ENCODE measurements at places on chromosomes 4 and X.

DNA sequence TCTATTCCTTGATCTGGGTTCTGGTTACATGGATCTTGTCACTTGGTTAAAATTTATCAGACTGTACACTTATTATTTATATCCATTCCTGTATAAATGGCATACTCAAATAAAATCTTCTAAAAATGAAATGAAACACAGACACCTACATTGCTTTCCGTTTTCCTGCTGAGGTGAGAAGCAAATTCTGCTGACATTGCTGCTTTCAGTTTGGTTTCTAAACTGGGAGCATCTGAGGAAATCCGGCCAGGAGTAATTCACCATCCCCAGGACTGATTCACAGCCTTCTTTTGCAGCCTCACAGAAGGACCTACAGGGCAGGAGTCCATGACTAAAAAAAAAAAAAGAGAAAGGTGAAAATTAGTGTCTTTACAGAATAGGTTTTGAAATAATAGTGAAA lies 93.6 kb downstream of the CORIN start:
- no peak for DNase-seq

DNA sequence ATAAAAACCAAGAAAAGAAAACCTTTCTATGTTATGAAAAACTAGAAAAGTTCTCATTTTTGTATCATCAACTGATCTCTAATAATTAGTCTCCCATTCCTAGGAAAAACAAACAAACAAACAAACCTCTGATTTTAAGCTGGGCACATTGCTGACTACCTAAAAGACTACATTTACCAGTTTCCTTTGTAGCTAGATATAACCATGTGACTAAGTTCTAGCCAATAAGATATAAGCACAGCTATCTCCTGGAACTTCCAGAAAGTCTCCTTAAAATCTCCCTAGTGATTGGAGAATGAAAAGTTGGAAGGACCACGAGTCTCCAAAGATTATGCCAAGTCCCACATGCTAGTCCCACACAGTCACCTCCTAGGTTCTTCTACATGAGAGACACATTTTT lies 108.9 kb downstream of the NR3C2 start:
- no peak for DNase-seq

GRCh38 chr4:8494218-8494617 lies 53.6 kb downstream of the TRMT44 start:
- no peak for DNase-seq

DNA sequence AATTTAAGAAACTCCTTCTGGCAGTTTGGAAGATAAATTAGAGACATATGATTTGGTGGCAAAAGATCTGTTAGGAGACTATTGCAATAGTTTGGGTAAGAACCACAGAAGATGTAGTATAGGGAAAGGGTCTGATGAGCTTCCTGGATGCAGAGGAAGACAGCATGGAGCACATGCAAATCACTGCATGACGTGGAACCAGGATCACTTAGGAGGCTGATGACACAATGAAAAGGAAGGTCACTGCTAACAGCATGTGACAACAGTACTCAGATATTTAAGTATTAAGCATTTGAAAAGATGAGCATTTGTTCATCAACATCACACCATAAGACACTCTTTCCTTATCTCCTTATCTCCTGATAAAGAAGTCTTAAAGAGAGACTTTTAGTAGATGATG lies 167.8 kb upstream of the LDB2 start:
- no peak for DNase-seq

GRCh38 chr4:53010318-53010717 lies 148.2 kb downstream of the RASL11B start:
- DNase-seq, result no peak

DNA sequence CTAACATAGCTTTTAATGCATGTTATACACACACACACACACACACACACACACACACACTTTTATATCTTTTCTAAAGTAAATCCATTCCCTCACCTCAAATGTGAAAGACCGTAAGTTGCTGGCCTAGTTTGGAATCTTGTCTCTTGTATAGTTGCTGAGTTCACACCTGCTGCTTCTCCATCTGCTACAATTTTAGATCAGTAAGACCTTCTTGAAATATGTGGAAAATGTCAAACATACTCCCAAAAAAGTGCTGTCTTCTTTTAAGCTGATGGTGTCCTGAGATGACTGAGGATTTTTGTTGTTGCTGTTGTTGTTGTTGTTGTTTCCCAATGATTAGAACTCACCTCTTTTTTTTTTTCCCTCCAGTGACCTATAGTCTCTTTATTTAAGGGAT lies 121.3 kb downstream of the SNCA start:
- DNase-seq, result no peak

DNA sequence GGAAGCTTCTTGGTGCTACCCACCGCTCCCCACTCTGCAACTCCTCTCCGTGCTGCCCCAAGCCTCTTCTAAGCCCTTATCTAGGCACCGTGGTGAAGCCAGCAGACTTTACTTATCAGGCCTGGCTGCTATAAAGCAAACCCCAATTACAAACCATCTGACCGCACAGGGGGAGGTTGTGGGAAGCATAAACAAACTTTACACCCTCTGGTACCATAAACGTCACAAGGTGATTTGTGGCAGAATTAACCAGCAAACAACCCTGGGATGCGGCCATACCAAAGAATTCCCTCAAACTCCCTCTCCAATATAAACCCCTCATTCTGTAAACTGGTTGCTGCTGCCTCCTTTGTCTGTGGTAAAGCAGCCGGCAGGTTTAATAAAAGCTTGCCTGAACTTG lies 55.2 kb downstream of the MAGEC2 start:
- DNase-seq, result no peak

DNA sequence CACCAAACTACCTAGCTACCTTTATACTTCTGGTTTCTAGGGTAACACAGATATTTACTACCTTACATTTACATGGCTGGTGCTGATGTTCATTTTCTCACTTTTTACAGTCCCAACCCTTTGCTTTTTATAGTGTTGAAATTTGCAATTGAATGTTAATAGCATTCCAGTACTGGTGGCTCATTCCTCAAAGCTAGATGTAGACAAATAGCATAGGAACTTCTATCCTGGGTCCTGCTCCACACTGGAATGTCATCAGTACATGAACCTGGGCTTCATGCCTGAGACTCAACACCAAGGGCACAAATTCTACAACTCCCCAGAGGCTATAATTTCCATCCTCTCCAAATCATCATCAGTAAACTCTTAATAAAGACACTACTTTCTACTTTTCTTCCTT lies 10.3 kb upstream of the TRMT2B start:
- no peak for DNase-seq

DNA sequence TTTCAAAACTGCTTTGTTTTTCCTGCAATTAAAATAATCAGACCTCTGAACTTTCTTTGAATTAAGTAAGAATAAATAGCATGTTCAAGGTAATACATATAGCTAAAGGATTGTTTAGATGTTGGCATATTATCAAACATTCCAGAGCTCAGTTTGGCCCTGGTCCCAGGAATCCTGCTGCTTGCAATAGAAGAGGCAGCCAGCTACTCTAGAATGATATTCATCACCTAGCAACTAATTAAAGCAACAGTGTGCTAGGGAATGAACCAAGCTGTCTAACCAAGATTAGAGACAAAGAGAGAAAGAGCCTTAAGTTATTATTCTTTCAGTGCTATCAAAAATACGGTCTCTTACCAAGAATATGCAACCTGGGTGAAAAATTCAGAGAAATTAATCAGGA lies 460.9 kb downstream of the GABRG1 start:
- DNase-seq, result no peak

DNA sequence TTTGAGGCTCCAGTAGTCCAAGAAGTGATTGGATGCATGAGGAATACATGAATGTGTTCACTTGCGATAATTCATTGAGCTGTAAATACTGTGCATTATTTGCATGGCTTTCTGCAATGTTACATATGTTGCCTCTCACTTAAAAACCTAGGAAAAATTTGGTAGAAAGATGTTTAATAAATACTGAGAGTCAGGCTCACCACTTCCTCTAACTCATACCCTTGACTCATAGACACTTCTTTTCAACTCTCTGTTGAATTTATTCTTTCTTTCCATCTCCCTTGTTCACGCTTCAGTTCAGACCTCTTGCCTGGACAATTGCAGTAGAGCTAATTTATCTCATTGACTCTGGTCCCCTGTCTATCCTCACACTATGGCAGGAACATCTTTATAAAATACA lies 35.8 kb upstream of the LEF1 start:
- no peak for DNase-seq

Data from stimulated activated CD8-positive, alpha-beta memory T cell treated with anti-CD3 and anti-CD28 coated beads, Interleukin-4, amount 100 ng/mL, for 1 hour (primary cell).